ENCODE measurements at places on chromosomes 3 and 15.

GRCh38 chr3:122183893-122184590 lies 574 bp downstream of the CASR start:
- no peak for DNase-seq

DNA sequence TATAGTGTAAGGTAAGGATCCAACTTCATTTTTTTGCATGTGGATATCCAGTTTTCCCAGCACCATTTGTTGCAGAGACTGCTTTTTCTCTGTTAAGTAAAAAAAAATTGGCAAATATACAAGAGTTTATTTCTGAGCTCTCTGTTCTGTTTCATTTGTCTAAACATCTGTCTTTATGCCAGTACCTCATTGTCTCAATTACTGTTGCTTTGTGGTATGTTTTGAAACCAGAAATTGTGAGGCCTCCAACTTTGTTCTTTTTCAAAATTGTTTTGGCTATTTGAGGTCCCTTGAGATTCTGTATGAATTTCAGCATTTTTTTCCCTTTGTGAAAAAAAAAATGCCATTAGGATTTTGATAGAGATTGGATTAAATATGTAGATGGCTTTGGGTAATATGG lies 150.5 kb downstream of the MINAR1 start:
- DNase-seq: peak; percentile 38

GRCh38 chr3:72247645-72248388 lies 462.9 kb upstream of the PROK2 start:
- no peak for DNase-seq

DNA sequence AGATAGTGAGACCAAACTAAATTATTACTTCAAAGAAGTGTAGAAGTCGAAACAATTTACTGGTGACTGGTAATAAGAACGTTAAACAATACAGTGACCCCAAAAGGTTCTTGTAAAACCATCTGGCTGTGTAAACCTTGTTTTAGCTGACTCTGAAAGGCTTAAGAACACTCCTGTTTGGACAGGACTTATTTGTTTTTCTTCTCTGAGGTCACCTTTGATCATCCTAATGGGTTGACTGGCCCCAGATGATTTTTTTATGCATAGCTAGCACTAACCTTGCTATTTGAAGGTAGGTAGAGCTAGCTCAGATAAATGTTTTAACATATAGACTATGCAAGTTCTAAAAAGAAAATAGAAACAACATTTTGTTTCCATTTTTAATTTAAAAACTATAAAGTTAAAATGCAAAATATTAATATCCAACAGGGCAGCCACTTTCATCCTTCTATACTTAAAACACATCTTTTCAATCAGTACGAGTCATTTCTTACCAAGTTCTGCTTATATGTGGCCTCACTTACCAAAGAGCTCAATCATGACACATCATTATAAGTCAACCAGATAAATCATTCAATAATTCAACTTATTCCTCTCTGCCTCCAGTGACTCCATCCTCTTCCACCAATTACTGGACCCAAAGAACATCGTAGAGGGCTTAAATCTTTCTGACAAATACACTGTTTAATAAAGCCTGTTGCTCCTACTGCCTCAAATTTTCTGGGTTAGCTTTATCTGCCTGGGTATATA lies 158.8 kb downstream of the SSR3 start:
- DNase-seq: no peak

- no peak for DNase-seq
These were observed 228.7 kb upstream of the CGNL1 start for GRCh38 chr15:57147621-57148020.

- no peak for DNase-seq
These were observed 51.5 kb upstream of the CCNB2 start for GRCh38 chr15:59053482-59053881.

DNA sequence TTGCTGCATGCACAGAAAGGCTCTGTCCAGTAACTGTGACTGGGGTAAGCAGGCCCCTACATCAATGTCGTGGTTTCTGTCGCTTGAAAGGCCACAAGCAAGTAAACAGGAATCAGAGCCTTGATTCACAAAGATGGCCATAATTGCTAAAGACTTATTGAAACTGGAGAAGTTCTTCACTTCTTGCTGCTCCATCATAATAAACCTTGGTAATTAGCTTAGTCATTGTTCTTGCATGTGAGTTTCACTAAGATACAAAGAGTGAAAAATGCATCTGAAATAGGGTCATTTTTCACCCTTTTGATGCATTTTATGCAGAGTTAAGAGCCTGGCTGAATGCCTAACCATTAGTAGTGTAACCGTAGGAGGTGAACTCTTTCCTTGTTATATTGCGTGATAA lies 3.2 kb downstream of the SEMA6D start:
- DNase-seq: peak; percentile 27

- peak; percentile 6 for DNase-seq
These were observed 452 bp upstream of the SV2B start for GRCh38 chr15:91099616-91099994.

All from fibroblast of gingiva (primary cell).